SJCRH30 (cell line): ENCODE measurements at places on chromosomes 12 and 14. TPM values are rescaled to one million over a fixed set of nuclear protein-coding genes. Genes with fewer than 3 reads are reported as not detected.

CLEC4D gene
- total RNA-seq = 0.61 TPM in 1 of 2 replicates, not detected in the other

GRCh38 chr12:110688446-110689280 is at the start of gene HVCN1:
Gene HVCN1 (minus strand): TSS chr12:110689115. CDS start chr12:110683245, 5,870 bp downstream.
- DNase-seq = peak; percentile 7

DNA sequence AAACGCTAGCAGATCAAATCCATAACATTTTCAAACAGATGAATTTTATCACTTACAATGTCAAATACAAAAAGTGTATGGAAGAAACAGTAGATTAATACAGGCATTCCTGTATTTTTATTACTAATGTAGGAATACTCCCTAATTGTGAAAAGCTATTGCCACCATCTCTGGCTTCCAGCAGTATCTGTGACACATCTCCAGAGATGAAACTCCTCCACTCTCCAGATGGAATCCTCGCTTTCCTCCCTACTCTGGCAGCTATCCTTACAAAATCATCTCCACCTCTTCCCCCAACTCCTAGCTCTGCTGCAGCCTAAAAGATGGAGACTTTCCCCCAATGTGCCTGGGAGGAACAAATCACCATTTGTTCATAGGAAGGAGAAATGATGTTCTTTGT is 211.4 kb downstream of the SSPN start:
- no peak for DNase-seq

DNA sequence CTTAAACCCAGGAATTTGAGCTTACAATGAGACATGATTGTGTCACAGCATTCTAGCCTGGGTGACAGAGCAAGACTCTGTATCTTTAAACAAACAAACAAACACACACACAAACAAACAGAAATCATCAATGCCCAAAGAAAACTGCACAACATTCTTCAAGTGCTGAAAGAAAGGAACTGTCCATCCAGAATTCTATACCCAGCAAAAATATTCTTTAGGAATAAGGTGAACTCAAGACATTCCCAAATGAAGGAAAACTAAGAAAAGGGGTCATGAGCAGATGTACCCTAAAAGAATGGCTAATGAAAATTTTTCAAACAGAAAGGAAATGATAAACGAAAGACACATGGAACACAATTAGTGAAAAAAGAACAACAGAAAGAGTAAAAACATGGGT is 22.3 kb upstream of the RNF212B start:
- DNase-seq = no peak

GRCh38 chr12:103956509-103957027 is 9.1 kb upstream of the TDG start:
- DNase-seq = no peak

DNA sequence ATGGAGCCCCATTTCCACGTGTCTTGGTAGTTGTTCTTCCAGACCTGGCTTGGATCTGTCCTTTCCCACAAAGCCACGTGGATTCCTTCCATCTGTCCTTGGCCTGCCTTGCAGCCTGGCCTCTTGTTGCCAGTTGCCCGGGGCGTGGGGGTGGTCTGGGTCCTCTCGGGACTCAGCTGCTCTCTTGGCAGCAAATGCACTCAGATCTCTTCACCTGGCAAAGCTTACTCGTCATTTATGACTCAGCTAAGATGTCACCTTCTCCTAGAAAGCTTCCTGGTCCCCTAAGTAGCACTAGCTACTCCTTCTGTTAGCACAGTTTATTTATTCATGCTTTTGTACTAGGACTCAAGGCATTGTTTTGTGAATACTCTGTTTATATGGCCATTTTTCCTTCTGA is 13.6 kb downstream of the PLEKHG3 start:
- peak; percentile 40 for DNase-seq

TGM1 gene
- total RNA-seq = 0.05 and 0.20 TPM in 2 replicates

RASAL1 gene
- total RNA-seq = not detected in 2 replicates

TPH2 gene
- total RNA-seq = not detected in 2 replicates

DNA sequence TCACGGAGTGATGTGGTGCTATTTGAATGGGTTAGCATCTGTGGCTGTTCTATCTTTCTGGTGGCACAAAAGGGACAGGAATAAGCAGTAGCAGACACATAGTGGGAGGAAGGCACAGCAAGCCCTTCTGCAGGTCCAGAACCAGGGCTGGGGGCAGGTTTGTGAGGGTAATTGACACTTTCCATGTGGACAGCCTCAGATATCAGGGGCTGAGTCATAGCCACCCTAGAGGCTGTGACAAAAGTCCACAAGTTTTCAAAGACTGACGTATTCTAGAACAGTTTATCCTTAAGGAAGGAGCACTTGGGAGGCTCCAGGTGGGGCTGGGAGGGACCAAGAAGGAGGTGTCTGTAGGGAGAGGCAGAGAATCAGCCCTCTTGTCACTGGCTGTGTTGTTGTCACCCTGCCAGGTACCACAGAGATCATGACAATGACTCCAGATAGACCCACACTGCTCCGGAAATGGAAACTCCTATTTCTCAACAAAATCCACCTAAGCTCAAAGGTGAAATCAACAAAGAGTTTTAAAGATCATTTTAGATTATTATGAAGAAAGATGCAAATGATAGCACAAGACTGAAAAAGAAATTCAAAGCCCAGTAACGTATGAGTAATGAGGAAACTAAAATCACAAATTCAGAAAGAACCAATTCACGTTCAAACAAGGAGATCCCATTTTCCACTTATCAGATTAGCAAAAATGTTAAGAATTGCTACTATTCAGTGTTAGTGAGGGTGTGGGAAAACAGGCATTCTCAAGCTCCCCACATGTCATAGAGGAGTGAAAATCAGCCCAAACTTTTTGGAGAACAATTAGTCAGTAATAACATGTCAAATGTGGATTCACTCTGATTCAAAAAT is 48.3 kb downstream of the NFKBIA start:
- DNase-seq = no peak

GRCh38 chr14:99067141-99067920 is 204.7 kb downstream of the BCL11B start:
- no peak for DNase-seq

DNA sequence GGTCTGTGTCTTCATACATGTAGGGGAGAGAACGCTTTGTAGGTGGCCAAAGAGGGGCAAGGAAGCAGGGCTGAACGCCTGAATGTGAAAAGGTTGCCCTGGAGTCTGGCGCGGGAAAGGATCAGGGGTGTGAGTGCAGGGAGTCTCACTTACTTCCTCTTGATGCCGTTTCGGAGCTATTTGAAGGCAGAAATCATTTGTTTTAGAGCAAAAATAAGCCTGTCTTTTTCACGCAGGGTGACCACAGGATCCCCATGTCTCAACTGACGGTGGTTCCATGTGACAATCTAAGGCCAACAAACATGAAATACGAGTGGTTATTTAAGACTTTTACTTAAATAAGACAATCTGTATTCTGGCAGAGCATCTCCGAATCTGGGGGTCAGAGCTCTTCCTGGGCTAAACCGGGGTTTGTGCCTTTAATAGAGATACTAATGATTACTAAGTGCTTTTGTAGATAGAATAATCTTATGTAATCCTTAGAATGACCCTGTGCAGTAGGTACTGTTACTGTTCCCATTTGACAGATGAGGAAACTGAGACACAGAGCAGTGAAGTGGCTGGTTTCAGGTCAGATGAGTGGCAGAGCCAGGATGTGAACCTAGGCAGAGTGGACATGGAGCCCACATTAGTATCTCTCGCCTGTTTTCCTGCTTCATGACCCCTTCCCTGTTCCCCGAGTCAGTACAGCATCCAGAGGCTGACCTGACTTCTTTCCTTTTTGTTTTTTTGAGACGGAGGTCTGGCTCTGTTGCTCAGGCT is 1.9 kb downstream of the BRI3BP start:
- DNase-seq = no peak

- no peak for DNase-seq
Observed at GRCh38 chr12:32893458-32893857, 3.1 kb downstream of the PKP2 start.

DNA sequence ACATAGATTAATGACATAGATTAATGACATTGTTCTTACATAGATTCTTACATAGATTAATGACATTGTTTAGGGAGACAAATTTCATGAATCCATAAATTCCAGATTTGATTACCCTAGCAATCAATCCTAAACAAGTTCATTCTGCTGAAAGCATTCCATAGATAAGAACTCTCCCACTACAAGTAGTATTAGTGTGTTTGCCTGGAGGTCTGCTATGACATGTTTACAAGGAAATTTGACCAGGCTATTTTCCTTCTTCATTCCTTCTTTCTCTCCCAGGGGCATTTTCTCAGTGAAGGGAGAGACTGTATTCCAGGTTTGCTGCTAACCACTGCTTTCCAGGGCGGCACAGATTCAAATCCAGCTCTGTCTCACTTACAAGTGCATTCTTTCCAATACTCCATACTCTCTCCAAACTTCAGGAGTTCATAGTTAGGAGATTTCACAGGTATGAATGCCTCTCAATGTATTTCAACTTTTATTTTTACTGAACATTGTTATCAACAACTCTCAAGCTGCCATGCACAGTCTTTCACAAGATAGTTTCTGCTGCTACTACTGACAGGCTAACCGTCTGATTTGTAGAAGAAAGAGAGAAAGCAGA is 134.5 kb downstream of the SLC38A1 start:
- no peak for DNase-seq

UNC79 gene
- 0.05 TPM in 1 of 2 replicates, not detected in the other for total RNA-seq

NAV3 gene
- total RNA-seq = 0.93 and 1.1 TPM in 2 replicates

DNA sequence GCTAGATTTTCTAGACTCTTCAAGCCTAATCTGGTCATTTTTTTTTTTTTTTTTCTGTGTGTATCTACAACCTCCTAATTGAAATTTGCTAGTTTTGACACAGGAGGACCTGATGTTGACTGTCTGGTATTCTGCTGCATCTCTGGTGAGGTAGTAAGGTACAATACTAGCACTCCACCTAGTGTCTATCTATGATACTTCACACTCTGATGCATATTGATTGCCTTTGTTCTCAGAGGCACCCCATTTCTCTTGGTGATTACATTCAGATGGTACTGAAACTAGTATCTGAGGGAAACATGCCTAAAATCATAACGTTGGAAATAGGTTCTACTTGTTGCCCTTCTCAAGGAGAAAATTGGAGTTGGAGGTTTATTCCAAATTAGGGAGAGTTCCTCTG is 930.5 kb upstream of the NOVA1 start:
- no peak for DNase-seq

- DNase-seq = no peak
Observed at GRCh38 chr12:51639361-51639760, 48.3 kb downstream of the SCN8A start.

DNA sequence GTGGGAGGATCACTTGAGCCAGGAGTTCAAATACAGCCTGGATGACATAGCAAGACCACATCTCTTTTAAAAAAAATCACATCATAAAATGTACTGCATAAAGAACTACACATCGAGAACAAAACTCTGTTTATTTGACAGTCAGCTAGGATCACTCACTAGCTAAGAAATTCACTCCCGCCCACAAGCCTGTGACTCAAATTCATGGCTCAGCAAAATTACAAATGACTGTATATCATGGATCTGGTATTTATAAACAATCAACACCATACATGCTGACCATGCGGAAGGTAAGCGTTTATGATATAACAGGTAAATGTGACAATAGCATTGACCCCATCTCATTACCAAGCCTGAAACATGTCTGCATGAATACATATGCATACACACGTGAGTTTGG is 206.5 kb downstream of the EFCAB11 start:
- DNase-seq = no peak

- no peak for DNase-seq
Observed at GRCh38 chr14:63652406-63652805, 10.7 kb upstream of the WDR89 start.

- peak; percentile 95 for DNase-seq
Observed at GRCh38 chr12:4320853-4321701, at the start of gene TIGAR. Gene TIGAR (plus strand): TSS chr12:4321213. CDS start chr12:4321272, 59 bp downstream.
